Mesenteric fat pad (tissue), 1 donor: ENCODE measurements at places on chromosomes 2 and 18. TPM values are rescaled to one million over a fixed set of nuclear protein-coding genes. Genes with fewer than 3 reads are reported as not detected.

Gene ALS2
- total RNA-seq, result 23.6 TPM

Gene ZC3H6
- 8.8 TPM for total RNA-seq

Gene CYS1
- total RNA-seq, result 0.80 TPM

Gene IL1RL1
- 32.4 TPM for total RNA-seq

GRCh38 chr2:167134381-167135072 is 246.2 kb downstream of the XIRP2 start:
- DNase-seq, result no peak

GRCh38 chr2:144507441-144508171 is 12.3 kb downstream of the ZEB2 start:
- no peak for DNase-seq

DNA sequence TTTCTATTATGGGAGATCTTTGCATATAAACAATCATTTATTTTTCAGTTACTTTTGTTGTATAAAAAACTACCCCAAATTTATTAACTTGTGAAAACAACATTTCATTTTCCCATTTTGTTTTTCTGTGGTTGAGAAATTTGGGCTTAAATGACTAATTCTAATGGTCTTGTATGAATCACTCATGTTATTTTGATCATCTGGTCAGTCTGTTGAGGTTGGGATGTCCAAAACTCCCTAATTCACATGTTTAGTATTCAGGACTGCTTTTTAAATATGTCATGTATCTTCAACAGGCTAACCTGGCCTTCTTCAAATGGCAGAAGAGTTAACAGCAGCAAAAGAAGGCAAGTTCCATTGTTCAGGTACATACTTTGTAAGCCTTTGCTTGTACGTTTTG is 788.1 kb downstream of the TRIB2 start:
- DNase-seq, result no peak

DNA sequence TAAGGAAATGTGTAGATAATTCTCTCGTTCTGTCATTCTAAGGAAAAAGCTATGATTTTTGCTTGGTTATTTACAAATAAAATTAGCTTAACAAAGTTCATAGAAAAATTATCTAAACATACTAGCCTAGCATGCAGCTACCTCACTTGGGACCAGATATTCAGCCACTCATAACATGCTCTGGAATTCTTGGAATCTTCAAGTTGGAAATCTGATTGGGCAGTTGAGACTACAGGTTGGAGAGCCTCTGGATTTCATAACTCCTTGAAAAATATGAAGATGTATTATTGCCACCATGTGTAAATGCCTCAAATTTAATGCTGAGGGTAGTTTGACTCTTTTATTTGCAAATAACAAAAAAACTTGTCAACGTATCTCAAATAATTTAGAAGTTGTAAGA is 132.2 kb upstream of the GULP1 start:
- DNase-seq, result no peak

Gene CPLX4
- not detected for total RNA-seq

DNA sequence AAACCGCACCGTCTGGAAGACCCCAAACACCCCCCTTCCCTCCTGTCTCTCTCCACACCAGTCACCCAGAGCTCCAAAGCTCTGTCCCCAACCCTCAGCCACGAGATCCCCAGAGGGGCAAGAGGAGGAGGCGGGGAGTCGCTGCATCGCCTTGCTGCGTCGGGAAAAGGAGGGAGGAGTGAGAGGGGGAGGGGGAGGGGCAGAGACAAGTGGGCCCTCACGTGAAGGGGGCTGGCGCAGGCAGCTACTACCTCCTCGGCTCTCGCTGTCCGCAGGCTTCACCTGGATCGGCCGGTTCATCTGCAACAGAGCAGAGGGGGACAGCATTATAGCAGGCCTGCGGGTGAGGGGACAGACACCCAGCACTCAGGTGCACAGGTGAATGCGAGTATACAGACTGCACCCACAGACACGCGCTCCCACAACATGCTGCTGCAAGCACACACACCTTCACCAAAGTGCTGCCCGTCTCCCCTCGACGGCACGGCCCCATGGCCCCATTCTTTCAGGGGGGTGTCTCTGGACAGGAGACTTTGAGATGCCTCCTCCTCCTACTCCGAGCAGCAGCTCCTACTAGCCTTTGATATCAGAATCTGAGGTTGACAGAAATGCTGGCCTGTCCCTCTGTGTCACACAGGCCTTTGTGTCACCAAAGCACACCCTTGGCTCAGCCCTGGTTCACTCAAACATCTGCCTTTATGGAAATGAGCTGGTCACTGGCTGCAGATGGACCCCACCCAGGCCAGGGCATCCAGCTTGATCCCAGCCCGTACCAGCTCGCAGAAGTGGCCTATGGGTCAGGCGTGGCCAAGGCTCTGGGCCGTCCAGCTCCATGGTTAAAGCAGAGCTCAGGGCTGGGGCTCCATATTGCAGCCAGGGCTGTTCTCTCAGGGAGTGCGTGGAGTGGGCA is 243.8 kb downstream of the CELF4 start:
- DNase-seq, result no peak

- no peak for DNase-seq
Observed at GRCh38 chr2:137939026-137939425, 25.2 kb upstream of the HNMT start.

- no peak for DNase-seq
Observed at GRCh38 chr2:224871813-224872212, 155.6 kb upstream of the CCDC195 start.

- DNase-seq, result no peak
Observed at GRCh38 chr2:104867813-104868504, 14.0 kb downstream of the POU3F3 start.

DNA sequence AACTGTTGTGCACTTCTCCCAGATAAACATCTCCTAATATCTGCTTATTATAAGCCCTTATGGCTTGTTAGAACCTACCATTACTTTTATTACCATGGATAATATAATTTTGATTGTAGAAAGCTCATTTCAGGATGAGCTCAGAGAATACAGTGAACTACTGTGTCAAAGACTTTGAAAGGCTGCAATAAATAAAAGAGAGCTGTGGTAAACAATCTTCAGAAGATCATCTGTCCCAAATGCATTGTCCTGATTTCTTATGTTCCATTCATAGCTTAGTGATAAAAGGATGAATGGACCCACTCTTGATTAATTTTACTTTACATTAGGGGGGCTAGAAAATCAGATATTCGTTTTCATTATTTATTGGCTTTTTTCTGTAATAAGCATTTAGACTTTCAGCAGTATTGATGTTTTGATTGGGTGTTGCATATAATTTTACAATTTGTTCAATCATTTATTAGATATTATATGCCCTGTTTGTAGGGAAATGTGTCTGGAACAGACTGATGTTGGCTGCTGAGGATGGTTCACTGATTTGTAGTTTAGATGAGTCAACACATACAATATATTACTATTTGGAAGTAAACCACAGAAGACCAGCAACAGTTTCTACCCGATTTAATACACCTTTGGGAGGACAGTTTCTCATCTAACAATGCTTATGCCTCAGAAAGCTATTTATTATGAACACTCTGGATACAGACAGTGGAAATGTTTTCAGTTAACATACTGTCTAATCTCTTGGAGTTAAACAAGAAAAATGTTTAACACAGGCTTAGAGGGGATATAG is 147.2 kb downstream of the TMEFF2 start:
- no peak for DNase-seq

GRCh38 chr2:38794235-38794946 is 16.4 kb downstream of the GEMIN6 start:
- DNase-seq, result no peak

Gene SGPP2
- total RNA-seq, result not detected

Gene DPYSL5
- not detected for total RNA-seq

- DNase-seq, result no peak
Observed at GRCh38 chr2:119694470-119694844, 15.5 kb downstream of the TMEM177 start.

Gene GRB14
- 21.7 TPM for total RNA-seq

Gene PPP4R1
- total RNA-seq, result 74.7 TPM

DNA sequence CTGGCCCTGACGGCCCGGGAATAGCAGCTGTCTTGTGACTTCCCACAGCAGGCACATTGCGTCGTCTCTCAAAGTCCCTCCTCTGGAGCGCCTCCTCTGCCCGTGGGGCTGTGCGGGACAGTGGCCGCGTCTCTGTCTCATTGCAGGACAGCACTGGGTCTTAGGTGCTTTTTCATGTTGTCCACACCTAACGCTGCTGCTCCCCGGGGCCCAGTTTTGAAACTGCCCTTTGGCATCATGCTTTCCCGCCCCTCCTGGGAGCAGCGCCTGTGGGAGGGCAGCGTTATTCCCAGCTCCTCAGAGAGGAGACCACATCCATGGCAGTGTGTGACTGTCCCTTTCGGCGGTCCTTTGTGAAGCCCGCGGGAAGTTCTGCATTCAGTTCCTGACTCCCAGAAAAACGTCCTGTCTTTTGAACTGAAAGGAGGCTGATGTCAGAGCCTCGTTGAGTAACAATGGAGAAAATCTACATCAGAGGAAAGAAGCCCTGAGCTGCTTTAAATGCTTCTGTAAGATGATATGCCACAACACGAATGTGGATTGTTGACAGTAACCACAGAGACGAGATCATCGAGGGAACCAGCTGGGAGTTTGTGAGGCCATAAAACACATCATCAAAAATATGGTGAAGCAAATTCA is 226.0 kb downstream of the FAM210A start:
- no peak for DNase-seq

- DNase-seq, result no peak
Observed at GRCh38 chr2:7167801-7168411, 250.7 kb downstream of the RNF144A start.

GRCh38 chr18:6210349-6211173 is 204.2 kb downstream of the L3MBTL4 start:
- no peak for DNase-seq

DNA sequence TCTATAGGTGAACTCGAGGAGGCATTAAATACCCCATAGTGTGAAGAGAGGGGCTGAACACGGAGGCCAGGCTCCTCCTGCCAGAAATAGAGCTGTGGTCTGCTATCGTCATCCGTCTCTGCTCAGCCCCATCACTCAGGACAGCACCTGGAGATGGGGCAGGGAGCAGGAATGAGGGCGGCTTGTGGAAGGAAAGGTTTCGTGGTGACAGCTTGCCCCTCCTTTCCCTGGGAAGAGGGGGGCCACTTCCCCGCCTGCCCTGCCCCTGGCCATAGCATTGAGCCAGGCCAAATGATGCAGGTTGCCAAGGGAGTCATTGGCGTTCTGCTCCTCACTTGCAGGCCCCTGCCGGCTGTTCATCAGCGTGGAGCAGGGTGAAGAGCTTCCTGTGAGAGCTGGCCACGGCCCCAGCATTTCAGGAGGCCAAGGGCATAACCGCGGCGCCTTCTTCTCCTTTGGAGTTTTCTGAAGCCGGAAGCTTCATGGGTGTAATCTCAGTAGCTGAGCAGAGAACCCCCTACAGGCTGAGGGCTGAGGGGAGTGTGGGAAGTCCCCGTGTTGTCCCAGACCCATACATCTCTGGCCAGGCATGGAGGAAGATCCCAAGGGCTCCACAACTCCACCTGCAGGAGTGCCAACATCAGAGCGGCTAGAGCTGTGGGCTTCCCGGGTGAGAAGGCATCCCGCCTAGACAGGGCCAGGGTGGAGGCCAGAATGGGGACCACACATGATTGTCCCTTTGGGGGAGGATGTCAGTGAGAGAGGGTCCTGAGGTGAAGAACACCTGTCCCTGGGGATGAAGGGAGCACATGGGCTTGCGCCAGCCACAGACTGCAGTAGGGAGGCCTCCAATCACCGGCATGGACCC is 112.5 kb upstream of the GLI2 start:
- peak; percentile 85 for DNase-seq

- peak; percentile 74 for DNase-seq
Observed at GRCh38 chr2:11681722-11682589, 12.0 kb upstream of the NTSR2 start.

GRCh38 chr18:32910694-32911296 is 138.0 kb upstream of the KLHL14 start:
- DNase-seq, result no peak

Gene FSIP2
- 0.29 TPM for total RNA-seq
